ENCODE measurements at places on chromosomes 5 and 9. TPM values are rescaled to one million over a fixed set of nuclear protein-coding genes. Genes with fewer than 3 reads are reported as not detected.

Gene EFNA5
- 3.5 TPM for total RNA-seq

Gene KLHL3
- 2.3 TPM for total RNA-seq

Gene ADAMTS6
- 48.3 TPM for total RNA-seq

Gene TMEM252
- not detected for total RNA-seq

Gene CDH9
- total RNA-seq = not detected

Gene SSBP2
- 30.8 TPM for total RNA-seq

Gene ARHGEF39
- 0.66 TPM for total RNA-seq

Gene DAPK1
- total RNA-seq = 18.5 TPM

Gene RGS7BP
- 0.51 TPM for total RNA-seq

Gene PCDHA4
- 1.2 TPM for total RNA-seq

Gene PTPRD
- total RNA-seq = 3.3 TPM

Gene BTNL8
- not detected for total RNA-seq

Gene MPDZ
- 59.1 TPM for total RNA-seq

Gene ABO
- total RNA-seq = not detected

Gene FIBCD1
- 7.3 TPM for total RNA-seq

Gene CTXN3
- not detected for total RNA-seq

Gene ZNF474
- total RNA-seq = under 0.01 TPM

Gene GABRA1
- total RNA-seq = not detected

Gene INSL6
- total RNA-seq = not detected

Gene ANKRD18A
- not detected for total RNA-seq

Gene ARID3C
- under 0.01 TPM for total RNA-seq

Gene ANKRD33B
- total RNA-seq = 7.8 TPM

Gene HMMR
- 1.3 TPM for total RNA-seq

Gene CERCAM
- 64.2 TPM for total RNA-seq

Gene NRG2
- 0.51 TPM for total RNA-seq

Gene MARCHF11
- not detected for total RNA-seq

Gene IFNA13
- total RNA-seq = not detected

Gene FAM200C
- 4.9 TPM for total RNA-seq

Gene SLC46A2
- total RNA-seq = not detected

Gene SAP30L
- 25.9 TPM for total RNA-seq

Gene CXCL14
- 0.26 TPM for total RNA-seq

Gene MLANA
- total RNA-seq = not detected

Gene UIMC1
- total RNA-seq = 36.2 TPM

Gene WDR31
- 4.0 TPM for total RNA-seq

Gene C8G
- 1.2 TPM for total RNA-seq

Gene CDH6
- 9.8 TPM for total RNA-seq

Gene LRRTM2
- 1.3 TPM for total RNA-seq

Gene ZFP2
- total RNA-seq = 2.8 TPM

Gene CCNH
- 63.7 TPM for total RNA-seq

Gene HINT2
- total RNA-seq = 24.9 TPM

Data from fibroblast of lung (primary cell).